Fibroblast of lung (primary cell): ENCODE measurements at places on chromosomes 12 and 14. TPM values are rescaled to one million over a fixed set of nuclear protein-coding genes. Genes with fewer than 3 reads are reported as not detected.

DNA sequence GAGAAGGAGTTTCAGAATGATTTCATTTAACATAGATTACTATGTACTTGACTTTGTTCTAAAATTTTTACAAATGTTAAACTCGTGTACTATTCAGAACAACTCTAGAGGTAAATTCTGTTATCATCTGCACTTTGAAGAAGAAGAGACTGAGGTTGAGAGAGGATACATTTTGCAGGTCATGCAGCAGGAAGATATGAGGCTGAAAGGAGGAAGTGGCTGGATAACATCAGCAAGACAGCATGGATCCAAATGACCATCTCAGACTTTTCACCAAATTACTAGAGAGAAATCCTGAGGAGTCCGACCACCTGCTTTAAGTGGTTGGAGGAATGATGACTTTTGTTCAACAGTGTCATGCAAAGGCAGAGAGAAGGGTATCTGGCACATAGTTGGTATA is 84.9 kb downstream of the ASCL4 start:
- no peak for DNase-seq
- no peak overlapping the region for H3K4me3 ChIP-seq
- H3K36me3 ChIP-seq: no peaks in the 10 kb centered on the region

DNA sequence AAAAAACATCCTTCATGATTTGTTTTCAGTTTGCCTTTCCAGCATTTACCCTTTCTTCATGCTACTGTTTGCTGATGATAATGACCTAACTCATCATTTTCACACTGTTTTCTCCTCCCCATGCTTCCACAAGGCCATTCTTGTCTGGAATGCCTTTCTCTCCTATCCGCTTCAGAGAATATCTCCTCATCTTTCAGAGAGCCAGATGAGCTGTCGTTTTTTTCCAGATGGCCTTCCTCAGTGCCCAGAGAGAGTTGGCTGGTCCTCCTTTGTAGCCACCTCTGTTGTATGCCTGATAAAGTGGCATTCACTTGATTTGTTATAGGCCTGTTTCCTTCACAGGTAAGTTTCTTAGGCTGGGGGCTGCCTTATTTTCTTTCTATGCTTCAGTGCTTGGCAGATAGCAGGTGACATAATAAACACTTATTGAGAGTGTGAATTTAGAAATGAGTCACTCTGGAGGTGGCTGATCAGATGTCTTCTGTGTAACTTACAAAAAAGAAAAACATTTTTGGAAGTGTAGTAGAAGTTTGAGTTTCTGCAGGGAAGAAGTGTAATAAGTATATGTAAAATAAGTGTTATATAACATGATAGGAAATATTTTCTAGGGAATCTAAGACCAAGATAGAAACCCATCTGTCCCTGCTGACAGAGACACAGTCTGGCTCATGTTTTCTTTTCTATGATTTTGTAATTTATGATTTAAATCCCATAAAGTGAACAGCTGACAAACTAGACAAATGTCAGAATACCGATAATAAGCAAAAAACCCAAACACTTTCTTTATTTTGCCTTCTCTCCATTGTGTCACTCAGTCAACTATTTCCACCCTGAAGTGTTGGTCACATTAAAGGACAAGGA is 174.5 kb downstream of the DACT1 start:
- no peak overlapping the region for H3K4me3 ChIP-seq
- no peak overlapping the region for H3K27ac ChIP-seq
- H3K27me3 ChIP-seq: no peaks in the 10 kb centered on the region
- peaks cover 7% of the 10 kb centered on the region for H3K4me1 ChIP-seq
- H3K36me3 ChIP-seq: no peaks in the 10 kb centered on the region

DNA sequence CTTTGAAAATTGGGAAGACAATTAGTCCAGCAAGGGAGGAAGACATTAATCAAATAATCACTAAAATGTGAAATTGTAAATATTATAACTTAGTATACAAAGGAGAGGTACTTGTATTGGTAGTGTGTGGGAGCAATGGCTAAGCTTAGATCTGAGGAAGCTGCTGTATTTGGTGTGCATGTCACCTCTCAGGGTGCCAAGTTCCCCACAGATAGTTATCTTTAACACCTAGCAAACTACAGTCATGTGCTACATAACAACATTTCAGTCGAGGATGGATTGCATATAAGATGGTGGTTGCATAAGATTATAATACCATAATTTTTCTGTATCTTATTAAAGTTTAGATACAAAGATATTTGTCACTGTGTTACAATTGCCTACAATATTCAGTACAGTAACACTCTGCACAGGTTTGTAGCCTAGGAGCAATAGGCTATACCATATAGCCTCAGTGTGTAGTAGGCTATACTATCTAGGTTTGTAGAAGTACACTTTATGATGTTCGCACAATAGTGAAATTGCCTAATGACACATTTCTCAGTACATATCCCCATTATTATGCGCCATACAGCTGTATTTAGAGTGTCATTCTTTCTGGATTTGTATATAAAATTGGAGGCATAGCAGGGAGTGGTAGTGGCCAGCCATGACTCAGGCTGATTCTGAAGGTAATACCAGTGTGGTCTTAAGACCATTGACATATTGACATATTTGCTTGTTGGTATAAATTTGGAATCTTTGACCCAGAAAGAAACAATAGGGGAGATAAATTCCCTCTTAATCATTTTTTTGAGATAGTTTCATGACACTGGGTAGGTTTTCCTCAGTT is 55.8 kb downstream of the RAD51B start:
- no peaks in the 10 kb centered on the region for H3K27me3 ChIP-seq
- peak; percentile 11 for DNase-seq
- H3K4me3 ChIP-seq: no peak overlapping the region
- no peaks in the 10 kb centered on the region for H3K4me1 ChIP-seq

The RASSF9 gene
- 0.33 and 0.77 TPM in 2 replicates for total RNA-seq

The LAG3 gene
- total RNA-seq: 0.17 and 0.26 TPM in 2 replicates
